ENCODE measurements at places on chromosomes 3 and 15. TPM values are rescaled to one million over a fixed set of nuclear protein-coding genes. Genes with fewer than 3 reads are reported as not detected.

GRCh38 chr15:60407415-60407805 is 9.6 kb upstream of the ANXA2 start:
- DNase-seq = no peak

GRCh38 chr3:14836049-14836468 is 17.3 kb downstream of the FGD5 start:
- DNase-seq = no peak

DNA sequence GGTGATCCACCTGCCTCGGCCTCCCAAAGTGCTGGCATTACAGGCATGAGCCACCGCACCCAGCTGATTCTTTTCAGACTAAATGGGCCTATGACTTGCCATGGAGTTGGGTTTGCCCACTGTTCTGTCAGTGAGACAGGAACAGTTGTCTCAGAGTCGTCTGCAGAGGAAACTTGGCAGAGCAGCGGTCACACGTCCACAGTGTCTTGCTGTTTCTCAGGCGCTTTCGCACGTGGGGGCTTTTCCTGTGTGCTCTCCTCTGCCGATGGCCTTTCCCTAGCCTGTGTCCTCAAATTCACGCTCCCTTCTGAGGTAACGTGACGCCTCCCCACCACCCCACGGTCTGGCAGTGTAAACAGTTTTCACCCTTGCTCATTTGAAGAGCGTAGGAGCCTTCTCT is 11.3 kb downstream of the TMEM44 start:
- DNase-seq = no peak

GRCh38 chr3:14550651-14551611 is 10.8 kb upstream of the GRIP2 start:
- no peak for DNase-seq

- no peak for DNase-seq
Observed at GRCh38 chr15:82580713-82581112, 40.5 kb upstream of the RPS17 start.

DNA sequence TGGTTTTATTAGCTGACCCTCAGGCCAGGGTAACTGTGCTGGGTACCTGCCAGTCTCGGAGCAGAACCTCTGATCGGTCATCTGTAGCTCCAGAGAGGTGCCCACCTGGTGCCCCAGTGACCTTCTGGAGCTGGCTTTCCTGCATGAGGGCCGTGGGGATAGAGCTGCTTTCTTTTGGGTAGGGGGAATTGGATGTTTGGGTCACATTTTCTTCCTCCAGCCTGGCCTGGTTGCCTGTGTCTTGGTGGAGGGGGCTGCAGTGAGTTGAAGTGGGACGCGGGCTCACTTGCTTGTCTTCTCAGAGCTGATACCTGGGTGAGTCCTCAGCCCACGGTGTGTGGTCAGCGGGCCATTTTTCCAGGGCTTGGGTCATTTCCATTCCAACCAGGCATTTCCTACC is 2.6 kb downstream of the ZNF710 start:
- no peak for DNase-seq

DNA sequence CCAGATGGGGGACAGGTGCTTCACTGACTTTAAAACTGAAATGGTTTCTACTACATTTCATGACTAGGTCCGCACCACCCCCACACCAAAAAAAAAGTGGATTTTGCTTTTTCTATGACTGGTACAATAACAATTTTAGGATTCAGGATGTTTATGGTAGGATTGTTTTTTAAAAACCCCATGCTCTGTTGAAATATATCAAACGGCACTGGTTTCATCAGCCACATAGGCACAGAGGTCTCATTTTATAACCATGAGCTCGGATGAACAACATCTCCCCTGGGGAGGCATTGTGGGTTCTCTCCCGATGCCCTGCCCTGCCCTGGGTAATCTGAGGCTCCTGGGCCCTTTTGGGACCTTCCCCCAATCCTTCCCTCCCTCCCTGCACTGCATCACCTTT is 202.7 kb upstream of the KBTBD8 start:
- no peak for DNase-seq

DNA sequence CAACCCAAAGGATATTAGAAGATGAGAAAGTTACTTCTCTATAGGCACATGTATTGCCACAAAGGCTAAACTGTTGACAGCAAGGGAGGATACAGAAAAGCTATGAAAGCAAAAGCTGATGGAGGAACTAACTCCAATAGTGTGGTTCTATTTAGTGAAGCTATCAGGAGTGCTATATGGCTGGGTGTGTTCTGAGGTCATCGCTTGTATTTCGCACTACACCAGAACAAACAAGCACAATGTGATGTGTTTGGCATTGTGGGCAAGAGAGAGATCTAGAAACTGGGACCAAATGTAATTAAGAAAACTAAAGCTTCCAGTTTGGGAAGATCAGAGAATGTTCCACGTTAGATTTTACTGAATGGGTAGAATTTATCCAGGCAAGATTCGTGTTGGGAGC is 220.4 kb upstream of the UMPS start:
- DNase-seq = no peak

GRCh38 chr3:154060238-154061000 is 60.8 kb upstream of the ARHGEF26 start:
- no peak for DNase-seq

DNA sequence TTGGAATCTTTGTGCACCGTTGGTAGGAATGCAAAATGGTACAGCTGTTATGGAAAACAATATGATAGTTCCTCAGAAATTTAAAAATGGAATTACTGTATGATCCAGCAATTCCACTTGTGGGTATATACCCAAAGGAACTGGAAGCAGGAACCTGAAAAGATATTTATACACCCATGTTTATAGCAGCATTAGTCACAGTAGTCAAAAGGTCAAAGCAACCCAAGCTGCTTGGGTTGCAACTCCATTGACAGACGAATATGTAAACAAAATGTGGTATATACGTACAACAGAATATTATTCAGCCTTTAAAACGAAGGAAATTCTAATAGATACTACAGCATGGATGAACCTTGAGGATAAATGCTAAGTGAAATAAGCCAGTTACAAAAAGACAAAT is 35.0 kb upstream of the CAPN3 start:
- no peak for DNase-seq

DNA sequence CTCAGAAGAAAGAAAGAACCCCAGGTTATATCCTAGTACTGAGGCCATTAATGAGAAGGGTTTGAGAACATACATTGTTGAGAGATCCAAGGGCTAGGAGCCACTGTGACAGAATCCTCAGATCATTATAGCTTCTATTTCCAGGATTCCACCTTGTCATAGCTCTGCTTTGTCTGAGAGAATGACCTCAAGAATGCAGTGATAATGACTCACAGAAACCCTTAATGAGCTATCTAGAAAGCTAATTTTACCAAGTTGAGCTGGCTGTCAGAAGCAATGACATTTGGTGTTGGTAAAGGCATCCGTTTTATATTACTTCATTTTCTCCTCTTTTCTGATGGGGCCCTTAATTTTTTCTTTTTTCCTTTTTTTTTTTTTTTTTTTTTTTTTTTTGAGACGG is 10.9 kb downstream of the TRIP4 start:
- DNase-seq = no peak

- no peak for DNase-seq
Observed at GRCh38 chr3:79973482-79973881, 205.7 kb upstream of the ROBO1 start.

DNA sequence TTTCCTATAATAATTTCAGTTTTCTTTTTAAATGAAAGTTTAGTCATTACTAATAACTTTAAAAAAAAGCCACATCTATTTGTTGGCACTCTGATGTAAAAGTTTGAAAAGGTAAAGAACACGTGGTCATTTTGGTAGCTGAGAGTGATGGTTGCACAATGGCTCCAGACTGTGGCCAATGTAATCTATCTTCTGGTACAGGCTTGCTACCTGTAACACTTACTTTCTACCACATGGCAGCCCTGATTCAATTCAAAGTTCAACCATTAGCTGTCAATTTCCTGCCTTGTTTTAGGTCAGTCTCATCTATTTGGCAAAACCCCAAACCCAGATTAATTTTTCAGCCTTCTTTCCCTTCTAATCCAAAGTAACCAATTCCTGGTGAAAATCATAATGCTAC is 126.1 kb downstream of the TUSC7 start:
- no peak for DNase-seq

- no peak for DNase-seq
Observed at GRCh38 chr15:72423256-72423655, 25.2 kb downstream of the TMEM202 start.

- DNase-seq = no peak
Observed at GRCh38 chr15:93759629-93760028, 471.7 kb upstream of the MCTP2 start.

- no peak for DNase-seq
Observed at GRCh38 chr15:39211108-39211979, 369.5 kb upstream of the THBS1 start.

- DNase-seq = no peak
Observed at GRCh38 chr3:143770391-143770790, 77.9 kb downstream of the SLC9A9 start.

- DNase-seq = no peak
Observed at GRCh38 chr15:91129436-91129835, 29.4 kb downstream of the SV2B start.

GRCh38 chr3:156339491-156339890 is 215.4 kb downstream of the SSR3 start:
- DNase-seq = no peak

GRCh38 chr3:126923423-126923822 is 59.5 kb upstream of the PLXNA1 start:
- no peak for DNase-seq

GRCh38 chr3:127750226-127751031 is 71.9 kb downstream of the MGLL start:
- no peak for DNase-seq

- no peak for DNase-seq
Observed at GRCh38 chr15:57377478-57377847, 1.2 kb downstream of the CGNL1 start.

DNA sequence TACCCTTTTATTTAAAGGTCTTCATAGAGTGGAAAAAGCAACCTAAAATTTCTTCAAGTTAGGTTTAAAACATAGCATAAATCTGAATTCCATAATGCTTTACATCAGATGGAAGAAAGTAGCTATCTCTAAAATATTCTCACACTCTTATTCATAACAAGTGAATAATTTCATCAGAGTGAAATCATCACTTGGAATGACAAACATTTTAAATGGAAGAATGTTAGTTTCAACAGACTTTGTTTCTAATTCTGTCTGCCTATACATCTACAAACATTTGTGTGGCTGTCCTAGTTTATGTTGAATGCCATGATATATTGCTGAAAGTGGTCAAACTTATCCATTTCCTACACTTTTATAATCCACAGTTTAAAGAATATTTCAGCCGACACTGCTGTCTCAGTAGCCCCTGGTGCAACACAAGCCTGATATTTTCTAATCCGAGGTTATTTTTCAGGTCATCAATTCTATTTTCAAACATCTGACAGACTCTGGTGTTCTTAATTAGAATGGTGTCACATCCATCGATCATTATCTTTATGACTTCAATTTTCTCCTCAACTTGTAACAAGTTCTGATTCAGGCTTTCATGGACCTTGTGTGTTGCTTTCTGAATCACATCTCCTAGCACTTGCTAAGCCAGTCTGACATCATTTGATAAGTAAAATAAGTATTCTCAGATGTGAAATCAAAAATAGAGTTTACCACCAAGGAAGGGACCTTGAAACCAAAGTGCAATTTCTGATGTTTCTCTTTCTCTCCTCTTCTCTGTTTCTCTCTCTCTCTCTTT is 17.1 kb upstream of the CNTN3 start:
- DNase-seq = no peak

DNA sequence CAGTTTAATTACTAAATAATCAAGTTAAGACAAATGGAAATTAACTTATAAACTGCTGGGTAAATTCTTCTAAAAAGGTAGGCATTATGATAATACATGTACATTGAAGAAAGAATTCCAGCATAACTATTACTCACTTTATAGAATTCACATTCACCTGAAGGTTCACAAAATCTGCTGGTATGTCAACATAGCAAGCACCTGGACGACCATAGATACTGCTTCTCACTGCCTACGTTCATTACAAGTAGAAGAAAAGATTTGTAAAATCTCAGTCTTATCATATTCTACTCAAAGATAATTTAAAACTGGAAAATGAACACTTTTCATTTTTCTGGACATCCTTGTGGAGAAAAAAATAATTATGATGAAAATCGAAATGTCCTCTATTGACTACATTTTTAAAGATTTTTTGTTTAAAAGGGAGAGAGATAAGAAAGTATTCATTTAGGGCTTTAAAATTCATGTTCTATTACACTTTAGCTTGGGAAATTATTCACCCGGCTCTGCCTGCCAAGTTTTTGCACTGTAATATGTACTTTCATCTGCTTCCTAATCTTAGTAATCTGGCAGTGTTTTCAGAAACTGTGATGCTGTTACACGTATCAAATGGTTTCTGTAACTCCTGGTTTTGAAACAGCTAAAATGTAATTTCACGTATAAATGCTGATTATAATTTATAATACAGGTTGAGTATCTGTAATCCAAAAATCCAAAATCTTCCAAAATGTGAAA is 16.1 kb downstream of the HACL1 start:
- no peak for DNase-seq

GRCh38 chr3:195762611-195763010 is 41.8 kb downstream of the MUC20 start:
- DNase-seq = no peak

- DNase-seq = no peak
Observed at GRCh38 chr3:187695449-187695848, 6.9 kb downstream of the RTP2 start.

DNA sequence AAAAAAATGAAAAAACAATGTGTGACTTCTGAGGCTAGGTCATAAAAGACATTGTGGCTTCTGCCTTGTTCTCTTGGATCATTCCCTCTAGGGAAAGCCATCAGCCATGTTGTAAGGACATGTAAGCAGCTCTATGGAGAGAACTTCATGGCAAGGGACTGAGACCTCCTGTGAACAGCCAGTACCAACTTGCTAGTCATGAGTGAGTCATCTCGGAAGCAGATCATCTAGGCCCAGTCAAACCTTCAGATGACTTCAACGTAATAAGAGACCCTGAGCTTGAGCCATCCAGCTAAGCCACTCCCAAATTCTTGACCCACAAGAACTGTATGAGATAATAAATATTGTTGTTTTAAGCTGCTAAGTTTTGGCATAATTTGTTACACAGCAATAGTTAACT is 4.9 kb downstream of the MON1A start:
- no peak for DNase-seq

- no peak for DNase-seq
Observed at GRCh38 chr15:61528581-61528910, 299.4 kb upstream of the RORA start.

The DAZL gene
- not detected for total RNA-seq

The GOLGA8G gene
- not detected for total RNA-seq

The PPP2R3A gene
- 23.1 TPM for total RNA-seq

The KCNH8 gene
- total RNA-seq = 2.0 TPM

The ECE2 gene
- 0.39 TPM for total RNA-seq

The PRICKLE2 gene
- 11.5 TPM for total RNA-seq

The GLT8D1 gene
- total RNA-seq = 53.4 TPM

The TUSC7 gene
- total RNA-seq = not detected

The IL17RD gene
- 1.9 TPM for total RNA-seq

The SAXO2 gene
- not detected for total RNA-seq

The CSPG5 gene
- total RNA-seq = not detected

The PDIA5 gene
- total RNA-seq = 83.7 TPM

The UMPS gene
- total RNA-seq = 44.3 TPM

The CDHR4 gene
- not detected for total RNA-seq

The RAD51 gene
- total RNA-seq = 0.55 TPM

The NFKBIZ gene
- 9.4 TPM for total RNA-seq

The KNG1 gene
- total RNA-seq = not detected

All from adrenal gland (tissue), 19 donors.